NCI-H2081 (cell line): ENCODE measurements at places on chromosomes 12 and 14.

- peak; percentile 66 for DNase-seq
These were observed 16.7 kb upstream of the ZDHHC22 start for GRCh38 chr14:77158175-77158881.

GRCh38 chr12:48165089-48165981 lies 8.0 kb upstream of the ASB8 start:
- DNase-seq, result peak; percentile 62

DNA sequence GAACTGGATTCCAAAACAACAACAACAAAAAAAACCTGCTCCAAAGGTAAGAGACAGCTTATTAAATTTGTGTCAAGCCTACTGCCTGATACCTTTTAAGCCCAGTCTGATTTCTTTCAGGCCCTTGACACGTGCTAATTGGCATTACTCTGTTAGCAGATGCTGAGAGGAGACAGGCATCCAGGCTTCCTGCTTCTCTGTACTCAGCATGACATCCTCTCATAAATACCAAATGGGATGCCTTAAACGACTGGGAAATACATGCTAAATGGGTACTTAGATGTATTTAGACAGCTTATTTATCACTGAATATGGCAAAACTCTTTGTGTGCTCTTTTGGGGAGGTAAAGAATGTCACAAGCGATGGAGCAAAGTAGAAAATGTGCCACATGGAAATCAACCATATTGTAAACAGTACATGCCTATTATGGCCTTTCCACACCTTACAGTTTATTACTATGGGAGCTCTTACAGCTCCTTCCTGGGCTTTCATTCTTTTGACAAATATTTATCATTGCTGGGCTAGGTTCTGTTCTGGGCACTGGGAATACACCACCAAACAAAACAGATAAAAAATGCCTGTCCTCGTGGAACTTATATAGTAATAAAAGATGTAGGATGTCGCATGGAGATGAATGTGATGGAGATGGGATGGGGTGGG lies 11.5 kb upstream of the PCED1B start:
- DNase-seq, result no peak

GRCh38 chr12:112307317-112308011 lies 74.8 kb downstream of the HECTD4 start:
- no peak for DNase-seq

DNA sequence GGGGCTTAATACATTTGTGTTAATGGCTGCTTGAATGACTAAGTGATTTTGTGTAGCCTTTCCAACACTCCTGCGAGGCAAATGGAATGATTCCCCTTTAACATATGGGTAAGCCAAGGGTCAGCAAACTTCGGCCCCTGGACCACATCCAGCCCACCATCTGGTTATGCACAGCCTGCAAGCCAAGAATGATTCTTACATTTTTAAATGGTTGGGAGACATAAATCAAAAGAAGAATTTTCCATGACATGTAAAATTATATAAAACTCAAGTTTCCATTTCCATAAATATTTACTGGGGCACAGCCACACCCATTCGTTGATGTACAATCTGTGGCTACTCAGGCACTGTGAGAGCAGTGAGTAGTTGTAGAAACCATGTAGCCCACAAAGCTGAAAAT lies 9.0 kb downstream of the SLC8B1 start:
- DNase-seq, result no peak

- DNase-seq, result no peak
These were observed at the start of gene NOS1 for GRCh38 chr12:117361347-117361751. TSS of gene NOS1 (minus strand) at chr12:117361626. CDS start at chr12:117331069, 30,557 bp downstream.

DNA sequence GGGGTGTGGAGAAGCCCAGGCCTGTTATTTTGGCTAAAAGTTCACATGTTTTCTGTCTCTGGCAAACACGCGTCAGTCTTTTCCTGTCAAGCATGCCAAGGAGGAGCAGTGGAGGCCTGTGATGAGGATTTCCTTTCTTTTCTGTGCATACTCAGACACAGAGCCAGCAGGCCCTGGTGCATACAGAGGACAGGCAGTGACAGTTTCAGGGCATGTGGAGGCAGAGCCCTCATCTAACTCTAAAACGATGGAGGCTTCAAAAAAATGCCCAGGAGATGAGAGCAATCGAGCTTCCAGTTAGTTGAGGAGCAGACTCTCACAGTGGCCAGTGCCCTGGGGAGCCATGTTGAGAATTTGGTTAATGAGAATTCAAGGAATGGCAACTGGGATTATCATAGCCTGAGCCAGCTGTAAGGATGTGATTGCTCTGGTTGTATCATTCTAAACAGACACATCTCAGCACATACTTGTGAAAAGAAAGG lies 66.5 kb downstream of the TRAFD1 start:
- no peak for DNase-seq

- DNase-seq, result no peak
These were observed 60.7 kb upstream of the DCD start for GRCh38 chr12:54708826-54709225.

GRCh38 chr14:58238252-58239243 lies 6.1 kb upstream of the PSMA3 start:
- no peak for DNase-seq

GRCh38 chr12:51863363-51863932 lies 14.9 kb upstream of the FIGNL2 start:
- DNase-seq, result no peak

DNA sequence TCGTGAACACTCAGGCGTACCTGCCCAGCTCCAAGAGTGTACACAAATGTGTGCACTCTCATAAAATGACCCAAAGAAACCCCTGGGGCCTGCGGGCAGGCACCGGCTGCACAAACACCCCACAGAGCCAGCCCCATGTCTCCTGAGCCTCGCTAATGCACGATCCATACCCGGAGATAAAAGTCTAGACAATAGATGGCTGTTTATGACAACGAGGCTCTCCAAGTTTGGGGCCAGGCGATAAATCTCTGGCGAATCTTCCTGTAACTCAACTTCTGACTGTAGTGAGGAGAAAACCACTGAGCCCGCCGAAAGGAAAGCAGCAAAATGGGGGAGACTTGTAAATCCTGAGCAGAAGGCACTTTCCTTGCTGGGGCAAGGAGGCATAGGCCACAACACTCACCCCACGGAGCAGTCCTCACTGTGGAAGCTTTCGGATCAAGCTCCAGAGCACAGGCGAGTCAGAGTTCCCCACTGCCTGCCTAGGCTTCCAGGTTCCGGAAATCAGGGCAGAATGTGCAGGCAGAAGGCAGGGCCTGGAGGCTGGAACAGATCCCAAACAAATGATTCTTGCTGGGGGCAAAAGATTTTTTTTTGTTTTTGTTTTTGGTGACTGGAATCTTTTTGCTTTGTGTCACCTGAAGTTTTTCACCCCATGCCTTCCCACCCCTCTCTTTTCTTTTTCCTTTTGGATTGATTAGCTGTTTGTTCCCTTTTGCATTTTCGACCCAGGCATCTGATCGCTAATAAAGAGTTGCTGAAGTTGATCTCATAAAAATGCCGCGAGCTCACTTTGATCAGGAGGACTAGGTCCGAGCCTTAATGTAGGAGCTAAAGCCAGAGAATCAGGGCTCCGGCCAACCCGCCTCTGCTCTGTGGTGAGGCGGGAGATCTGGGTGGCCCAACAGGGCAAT lies 4.5 kb upstream of the HOXC11 start:
- DNase-seq, result no peak

DNA sequence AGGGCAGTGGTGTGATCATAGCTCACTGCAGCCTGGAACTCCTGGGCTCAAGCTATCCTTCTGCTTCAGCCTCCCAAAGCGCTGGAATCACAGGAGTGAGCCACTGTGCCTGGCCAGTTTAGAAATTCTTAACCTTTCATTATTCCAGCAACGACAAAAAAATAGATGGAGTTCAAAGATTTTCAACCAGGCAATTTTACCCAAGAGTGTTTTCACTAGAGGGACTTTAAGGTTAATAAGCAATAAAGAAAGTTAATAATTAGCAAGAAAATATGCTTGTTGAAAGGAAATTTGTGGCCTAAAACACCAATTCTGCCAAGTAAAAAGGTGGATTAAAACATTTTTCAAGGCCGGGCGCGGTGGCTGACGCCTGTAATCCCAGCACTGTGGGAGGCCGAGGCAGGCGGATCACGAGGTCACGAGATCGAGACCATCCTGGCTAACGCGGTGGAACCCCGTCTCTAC lies 14.8 kb downstream of the CDKL1 start:
- DNase-seq, result no peak

GRCh38 chr12:111445726-111446581 lies 40.2 kb downstream of the SH2B3 start:
- peak; percentile 83 for DNase-seq

DNA sequence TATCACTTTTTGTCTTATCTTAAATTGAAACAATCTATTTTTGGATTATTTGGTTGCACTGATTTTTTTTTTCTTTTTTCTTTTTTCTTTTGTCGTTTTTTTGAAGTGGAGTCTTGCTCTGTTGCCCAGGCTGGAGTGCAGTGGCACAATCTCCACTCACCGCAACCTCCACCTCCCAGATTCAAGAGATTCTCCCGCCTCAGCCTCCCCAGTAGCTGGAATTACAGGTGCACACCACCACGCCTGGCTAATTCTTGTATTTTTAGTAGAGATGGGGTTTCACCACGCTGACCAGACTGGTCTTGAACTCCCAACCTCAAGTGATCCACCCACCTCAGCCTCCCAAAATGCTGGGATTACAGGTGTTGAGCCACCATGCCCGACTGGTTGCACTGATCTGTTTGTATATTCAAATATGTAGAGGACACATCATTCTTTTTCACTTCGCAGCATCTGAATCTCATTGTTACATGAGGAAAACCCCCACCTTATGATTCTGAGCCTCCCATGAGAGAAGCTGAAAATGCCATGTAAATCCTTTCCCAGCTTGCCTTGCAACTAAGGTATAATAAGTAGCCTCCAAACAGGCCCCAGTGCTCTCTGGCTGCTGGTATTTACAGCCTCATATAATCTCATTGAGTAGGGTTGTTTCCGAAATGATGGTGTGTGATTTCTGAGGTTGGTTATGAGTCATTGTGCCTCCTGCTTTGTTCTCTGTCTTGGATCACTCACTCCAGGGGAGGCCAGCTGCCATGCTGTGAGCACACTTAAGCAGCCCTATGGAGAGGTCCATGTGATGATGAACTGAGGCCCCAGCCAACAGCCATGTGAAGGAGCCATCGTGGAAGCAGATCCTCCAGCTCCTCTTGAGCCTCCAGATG lies 5.2 kb upstream of the HSP90B1 start:
- DNase-seq, result peak; percentile 15

- DNase-seq, result peak; percentile 52
These were observed 164.6 kb downstream of the TMEM117 start for GRCh38 chr12:44000309-44000952.

DNA sequence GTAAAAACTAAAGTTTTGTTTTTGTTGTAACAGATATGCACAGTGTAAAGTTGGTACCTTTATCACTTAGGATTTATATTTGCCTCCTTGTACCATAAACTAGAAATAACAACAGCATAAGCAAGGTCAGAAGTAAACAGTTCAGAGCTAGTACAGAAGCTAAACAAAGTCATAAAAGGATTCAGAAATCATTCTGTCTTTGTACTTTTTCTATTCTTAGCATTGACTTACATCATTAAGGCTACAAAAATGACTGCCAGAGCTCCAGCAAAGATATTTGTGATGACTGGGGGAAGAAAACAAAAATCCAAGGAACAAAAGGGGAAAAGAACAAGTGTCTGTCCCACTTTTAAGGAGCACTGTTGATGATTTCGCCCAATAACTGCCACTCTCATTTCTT lies 347.2 kb downstream of the CCDC91 start:
- no peak for DNase-seq

GRCh38 chr12:64273527-64274403 lies 51.7 kb upstream of the KICS2 start:
- DNase-seq, result no peak

DNA sequence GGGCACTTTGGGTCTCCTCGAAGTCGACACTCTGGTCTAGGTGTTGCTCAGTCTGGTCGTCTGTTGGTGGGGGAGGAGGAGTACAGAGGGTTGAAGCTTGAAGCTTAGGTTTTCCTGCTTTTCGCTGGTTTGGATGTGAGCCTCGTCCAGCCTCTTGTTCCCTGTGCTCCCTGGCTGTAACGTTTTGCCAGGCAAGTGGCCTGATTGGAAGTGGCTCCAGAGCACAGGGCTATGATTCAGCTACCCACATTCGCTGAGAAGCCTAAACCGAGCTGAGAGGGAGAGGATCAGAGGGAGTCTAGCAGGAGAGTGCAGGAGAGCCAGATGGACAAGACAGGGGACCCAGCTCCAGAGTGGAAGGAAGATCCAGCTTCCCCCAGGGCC lies 6.1 kb downstream of the HOXC10 start:
- no peak for DNase-seq

DNA sequence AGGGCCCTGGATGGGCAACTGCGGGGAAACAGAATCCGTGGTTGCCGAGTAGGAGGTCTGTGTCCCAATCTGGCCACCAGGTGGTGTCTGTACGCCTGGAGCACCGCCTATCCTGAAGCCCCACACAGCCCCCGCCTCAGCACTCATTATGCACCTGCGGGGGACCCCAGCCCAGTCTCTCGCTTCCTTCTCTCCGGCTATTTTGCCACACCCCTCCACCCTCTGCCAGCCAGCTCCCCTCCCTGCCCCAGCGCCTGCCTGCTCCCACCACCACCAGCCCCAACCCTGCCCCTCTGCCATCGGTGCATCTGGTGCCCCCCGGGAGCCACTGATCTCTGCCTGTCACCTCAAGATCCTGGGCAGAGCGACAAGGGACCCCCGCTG lies 2.2 kb upstream of the NXPH4 start:
- DNase-seq, result peak; percentile 69

DNA sequence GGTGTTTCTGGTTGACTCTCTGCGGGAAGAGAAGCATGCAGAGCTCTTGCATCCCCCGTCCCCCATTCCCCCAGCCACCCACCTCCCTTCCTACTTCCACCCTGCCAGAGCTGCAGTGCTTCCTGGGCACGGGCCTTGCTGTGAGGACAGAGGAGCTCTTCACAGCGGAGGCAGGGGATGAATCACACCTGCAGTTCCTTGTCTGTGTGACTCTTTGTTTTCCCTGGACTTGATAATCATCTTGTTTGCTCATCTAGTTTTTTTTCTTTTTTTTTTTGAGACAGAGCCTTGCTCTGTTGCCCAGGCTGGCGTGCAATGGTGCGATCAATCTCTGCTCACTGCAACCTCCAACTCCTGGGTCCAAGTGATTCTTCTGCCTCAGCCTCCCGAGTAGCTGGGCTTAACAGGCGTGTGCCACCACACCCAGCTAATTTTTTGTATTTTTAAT lies 27.8 kb downstream of the ANKRD9 start:
- DNase-seq, result no peak

DNA sequence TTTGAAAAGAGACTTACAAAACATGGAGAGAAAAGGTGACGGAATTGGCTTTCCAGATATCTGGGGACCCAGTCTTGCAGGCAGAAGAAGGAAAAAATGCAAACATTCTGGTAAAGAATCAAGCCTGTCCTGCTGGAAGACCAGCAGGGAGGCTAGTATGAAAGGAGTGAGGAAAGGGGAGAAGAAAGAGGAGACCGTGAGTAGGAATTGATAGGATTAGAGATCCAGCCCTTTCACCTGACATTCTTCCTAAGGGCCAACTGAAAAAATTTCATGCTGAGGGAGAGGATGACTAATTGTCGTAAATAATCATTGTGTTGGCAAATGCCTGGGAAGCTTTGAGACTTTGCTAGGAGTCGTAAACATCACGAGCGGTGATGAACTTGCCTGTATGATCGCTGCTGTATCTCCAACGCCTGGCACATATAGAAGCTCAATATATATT lies 12.1 kb downstream of the BHLHE41 start:
- DNase-seq, result no peak

GRCh38 chr14:104656014-104656714 lies 33.3 kb upstream of the INF2 start:
- peak; percentile 14 for DNase-seq

GRCh38 chr12:105696-106095 lies 39.1 kb downstream of the IQSEC3 start:
- DNase-seq, result no peak

GRCh38 chr12:57536597-57536942 lies 10.4 kb downstream of the DCTN2 start:
- DNase-seq, result no peak

- no peak for DNase-seq
These were observed 4.2 kb upstream of the DTD2 start for GRCh38 chr14:31461545-31461944.
